ENCODE measurements at places on chromosomes 12 and 14.

DNA sequence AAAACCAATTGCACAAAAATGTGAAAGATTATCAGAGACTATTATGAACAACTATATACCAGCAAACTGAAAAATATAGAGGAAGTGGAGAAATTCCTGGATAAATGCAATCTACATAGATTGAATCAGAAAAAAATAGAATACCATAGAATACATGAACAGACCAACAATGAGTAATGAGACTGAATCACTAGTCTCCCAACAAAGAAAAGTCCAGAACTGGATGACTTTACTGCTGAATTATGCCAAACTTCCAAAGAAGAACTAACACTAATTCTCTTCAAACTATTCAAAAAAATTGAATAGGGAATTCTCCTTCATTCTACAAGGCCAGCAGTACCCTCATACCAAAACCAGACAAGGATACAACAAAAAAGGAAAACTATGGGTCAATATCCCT, 60.6 kb downstream of the GUCY2C start:
- DNase-seq = no peak

DNA sequence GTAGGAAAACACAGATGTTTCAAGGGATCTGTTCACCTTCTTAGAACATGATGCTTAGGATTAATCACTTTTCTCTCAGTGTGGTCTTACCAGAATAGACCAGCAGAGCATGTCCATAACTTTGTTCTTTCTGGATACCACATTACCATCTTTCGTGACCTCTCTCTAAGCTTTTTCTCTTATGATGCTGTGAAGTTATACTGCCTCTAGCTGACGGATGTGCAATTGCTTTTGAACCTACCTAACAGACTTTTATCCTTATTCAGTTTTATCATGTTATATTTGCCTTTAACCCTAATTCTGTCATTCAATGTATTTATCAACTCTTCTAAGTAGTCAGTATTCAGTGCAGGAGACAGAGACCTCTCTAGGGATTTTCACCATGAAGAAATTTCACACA, 246.7 kb downstream of the DACT1 start:
- DNase-seq = no peak

GRCh38 chr14:104200591-104200990, 62.2 kb downstream of the KIF26A start:
- no peak for DNase-seq

DNA sequence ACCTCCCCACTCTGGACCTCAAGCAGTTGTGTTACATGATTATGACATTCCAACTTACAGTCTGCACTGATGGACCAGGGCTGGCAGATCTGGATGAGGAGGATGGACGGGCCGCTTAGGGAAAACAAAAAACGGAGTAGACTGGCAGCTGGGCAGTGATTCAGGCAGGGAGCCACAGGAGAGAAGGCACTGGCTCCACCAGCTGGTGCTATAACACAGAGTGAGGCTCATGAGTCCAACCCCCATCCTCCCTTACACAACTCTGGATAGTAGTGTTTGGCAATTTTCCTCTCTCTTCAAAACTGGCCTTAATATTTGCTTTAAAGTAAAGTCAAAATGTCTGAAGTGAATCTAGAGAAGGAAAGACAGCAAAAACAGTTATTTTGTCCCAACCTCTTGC, 9.7 kb upstream of the RIC8B start:
- no peak for DNase-seq

DNA sequence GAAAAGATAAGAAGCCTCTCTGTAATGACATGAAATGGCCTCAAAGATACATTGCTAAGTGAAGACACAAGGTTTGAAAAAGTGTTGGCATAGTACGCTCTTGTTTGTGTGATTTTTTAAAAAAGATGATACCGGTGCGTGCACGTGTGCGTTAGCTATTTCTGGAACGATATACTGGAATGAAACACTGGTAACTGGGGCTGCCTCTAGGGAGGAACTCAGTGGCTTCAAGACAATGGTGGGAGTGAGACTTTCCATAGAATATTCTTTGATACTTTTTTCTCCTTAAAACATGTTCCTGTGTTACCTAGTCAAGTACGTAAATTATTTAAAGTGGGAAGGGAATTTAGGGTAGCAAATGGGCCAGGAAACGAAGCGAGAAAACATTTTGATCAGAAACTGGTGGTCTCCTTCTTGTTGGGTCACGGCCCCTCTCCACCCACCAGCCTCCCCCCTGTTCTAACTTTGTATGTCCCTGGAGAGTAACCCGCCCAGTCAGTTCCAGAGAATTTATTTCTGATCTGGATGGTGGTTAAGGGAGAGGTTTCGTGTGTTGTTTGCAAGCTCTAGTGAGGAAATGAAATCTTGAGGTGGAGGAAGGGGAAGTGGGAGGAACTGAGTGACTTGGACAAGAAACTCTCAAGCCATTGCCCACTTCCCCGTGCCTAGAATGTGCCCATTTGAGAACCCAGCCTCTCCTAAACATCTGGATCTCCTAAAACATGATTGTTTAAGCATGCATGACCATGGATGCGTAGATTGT, 6.6 kb downstream of the FGF6 start:
- DNase-seq = no peak

GRCh38 chr14:103016071-103016470, 41.3 kb downstream of the CDC42BPB start:
- no peak for DNase-seq

DNA sequence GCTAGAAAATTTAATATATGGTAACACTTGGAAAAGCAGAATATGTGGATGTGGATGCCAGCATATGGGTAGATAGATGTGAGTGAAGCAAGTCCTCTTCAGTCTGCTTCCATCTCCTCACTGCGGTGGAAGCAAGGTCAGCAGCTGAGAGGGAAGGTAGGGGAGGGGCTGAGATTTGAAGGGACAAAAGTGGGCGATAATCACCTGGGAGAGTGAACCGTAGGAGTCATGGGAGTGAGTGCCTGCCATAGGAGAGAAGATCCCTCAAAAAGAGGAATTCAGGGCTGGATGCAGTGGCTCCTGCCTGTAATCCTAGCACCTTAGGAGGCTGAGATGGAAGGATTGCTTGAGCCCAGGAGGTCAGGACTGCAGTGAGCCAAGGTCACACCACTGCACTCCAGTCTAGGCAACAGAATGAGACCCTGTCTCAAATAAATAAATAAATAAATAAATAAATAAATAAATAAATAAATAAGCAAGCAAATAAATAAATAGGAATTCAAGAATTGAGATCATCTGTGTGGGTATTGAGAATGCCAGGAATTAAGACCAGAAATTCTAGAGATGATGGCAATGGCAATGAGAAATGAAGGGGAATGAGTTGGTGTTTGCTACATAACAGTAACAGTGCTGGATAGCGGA, 123.4 kb downstream of the BICD1 start:
- DNase-seq = no peak

DNA sequence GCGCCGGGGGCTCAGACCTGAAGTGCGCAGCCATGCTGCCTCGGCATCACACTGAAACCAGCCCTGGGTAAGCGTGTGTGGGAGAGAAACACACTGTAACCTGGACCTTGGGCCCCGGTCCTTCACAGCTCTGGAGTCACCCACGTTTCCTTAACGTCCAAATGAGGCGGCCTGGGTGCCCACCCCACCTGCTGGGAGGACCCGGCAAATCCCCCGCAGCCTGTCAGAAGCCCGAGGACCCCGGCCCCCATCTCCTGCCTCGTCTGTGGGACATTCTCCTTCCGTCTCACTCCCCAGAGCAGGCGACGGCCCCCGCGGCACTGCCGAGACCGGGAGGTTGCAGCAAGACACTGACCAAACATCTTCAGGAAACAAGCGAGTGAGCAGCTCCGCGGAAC, 66.5 kb upstream of the GALNT9 start:
- no peak for DNase-seq

- no peak for DNase-seq
Measured at GRCh38 chr12:106769546-106769945, 4.9 kb upstream of the RIC8B start.

GRCh38 chr14:51520087-51520486, 131.6 kb upstream of the FRMD6 start:
- DNase-seq = no peak

- DNase-seq = no peak
Measured at GRCh38 chr14:55546212-55546874, 33.7 kb upstream of the KTN1 start.

DNA sequence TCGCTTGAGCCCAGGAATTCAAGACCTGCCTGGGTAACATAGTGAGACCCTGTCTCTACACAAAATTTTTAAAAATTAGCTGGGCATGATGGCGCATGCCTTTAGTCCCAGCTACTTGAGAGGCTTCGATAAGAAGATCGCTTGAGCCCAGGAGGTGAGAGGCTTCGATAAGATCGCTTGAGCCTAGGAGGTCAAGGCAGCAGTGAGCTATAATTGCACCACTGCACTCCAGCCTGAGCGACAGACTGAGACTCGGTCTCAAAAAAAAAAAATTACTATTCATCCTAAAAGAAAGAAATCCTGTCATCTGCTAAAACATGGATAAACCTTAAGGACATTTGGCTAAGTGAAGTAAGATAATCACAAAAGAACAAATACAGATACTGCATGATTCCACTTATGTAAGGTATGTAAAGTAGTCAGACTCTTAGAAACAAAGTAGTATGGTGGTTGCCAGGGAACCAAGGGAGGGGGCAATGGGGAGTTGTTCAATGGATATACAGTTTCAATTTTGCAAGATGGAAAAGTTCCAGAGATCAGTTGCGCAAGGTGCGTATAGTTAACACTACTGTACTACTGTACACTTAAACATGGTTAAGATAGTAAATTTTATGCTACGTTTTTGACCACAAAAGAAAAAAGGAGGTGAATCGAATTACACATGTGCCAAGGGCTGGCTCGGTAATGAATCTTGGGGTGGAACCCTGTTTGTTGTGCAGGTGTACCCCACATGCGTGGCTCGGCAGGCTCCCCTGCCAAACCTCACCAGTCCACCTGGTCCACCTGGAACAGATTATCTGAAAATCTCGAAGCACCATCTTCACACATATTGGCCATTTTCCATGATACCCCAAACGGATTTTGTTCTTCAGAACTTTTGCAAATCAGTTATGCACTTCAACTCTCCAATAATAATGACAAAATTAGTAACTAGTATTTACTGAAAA, 18.3 kb upstream of the ATP2A2 start:
- DNase-seq = no peak

GRCh38 chr12:132525833-132526455, 36.0 kb downstream of the FBRSL1 start:
- no peak for DNase-seq

- no peak for DNase-seq
Measured at GRCh38 chr14:22386924-22387775, 201.9 kb downstream of the DAD1 start.

DNA sequence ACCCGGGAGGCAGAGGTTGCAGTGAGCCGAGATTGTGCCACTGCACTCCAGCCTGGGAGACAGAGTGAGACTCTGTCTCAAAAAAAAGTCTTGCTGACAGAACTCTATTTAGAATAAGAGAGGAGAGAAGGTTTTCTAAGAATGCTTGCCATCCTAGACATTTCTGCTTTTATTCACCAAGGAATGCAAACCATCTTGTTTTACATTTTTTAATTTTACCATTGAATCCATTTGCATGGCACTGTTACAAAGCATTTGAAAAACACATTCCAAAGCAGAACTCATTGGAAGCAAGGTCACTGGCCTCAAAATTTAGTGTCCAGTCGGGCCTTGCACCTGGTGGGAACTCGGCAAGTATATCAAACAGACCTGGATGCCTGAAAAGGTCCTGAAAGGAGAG, 44.2 kb upstream of the RASSF3 start:
- DNase-seq = no peak

GRCh38 chr12:101599311-101599710, 4.5 kb downstream of the MYBPC1 start:
- DNase-seq = no peak

GRCh38 chr14:100022772-100023451, 42.3 kb upstream of the EVL start:
- DNase-seq = no peak

DNA sequence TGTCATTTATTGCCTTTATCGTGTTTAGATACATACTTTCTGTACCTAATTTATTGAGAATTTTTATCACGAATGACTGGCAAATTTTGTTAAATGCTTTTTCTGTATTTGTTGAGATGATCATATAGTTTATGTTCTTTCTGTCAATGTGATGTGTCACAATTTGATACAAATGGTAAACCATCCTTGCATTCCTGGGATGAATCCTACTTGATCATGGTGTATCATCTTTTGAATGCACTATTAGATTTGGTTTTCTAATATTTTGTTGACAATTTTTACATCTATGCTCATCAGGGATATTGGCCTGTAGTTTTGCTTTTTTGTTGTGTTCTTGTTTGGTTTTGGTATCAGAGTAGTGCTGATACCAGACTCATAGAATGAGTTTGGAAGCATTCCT, 185.1 kb downstream of the NUBPL start:
- no peak for DNase-seq

DNA sequence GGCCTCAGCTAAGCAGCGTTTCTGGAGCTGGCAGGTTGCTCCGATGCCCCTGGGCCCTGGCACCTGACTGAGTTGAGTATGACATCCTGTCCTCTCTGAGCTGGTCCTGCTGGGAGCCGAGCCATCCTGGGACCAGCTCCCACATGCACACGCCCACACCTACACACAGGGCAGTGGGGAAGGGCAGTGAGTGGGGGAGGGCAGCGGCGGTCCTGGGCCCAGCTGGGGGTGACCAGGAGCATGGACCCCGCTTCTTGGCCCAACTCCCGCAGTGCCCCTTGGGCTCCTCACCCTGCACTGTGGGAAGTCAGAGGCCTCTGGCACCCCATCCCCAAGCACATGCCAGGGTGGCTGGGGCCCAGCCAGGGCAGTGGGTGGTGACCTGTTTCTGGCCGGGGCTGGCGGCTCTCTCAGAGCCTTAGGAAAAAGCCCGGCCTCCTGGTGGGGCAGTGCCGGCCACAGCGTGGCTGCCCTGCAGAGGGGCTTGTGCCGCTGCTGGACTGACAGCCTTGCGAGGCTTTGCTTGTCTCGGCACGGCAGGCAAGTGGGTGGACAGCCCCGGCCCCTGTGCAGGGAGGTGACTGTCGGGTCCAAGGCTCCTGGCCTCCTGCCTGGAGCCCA, 5.9 kb upstream of the CRIP2 start:
- DNase-seq = no peak

GRCh38 chr14:91113829-91114078, at the start of gene DGLUCY:
Gene DGLUCY (plus strand): TSS chr14:91114073. CDS start chr14:91160295, 46,222 bp downstream.
- peak; percentile 47 for DNase-seq

GRCh38 chr12:78121969-78122610, 291.4 kb downstream of the NAV3 start:
- no peak for DNase-seq

All from stimulated activated CD4-positive, alpha-beta T cell treated with anti-CD3 and anti-CD28 coated beads, Interleukin-12 subunit alpha, Interleukin-12 subunit beta, amount 100 ng/mL, for 24 hours (primary cell).